MM.1S (cell line): ENCODE measurements at places on chromosomes 11 and 22.

GRCh38 chr11:34696862-34697261, 76.0 kb downstream of the EHF start:
- DNase-seq = no peak

GRCh38 chr11:79481795-79482194, 41.0 kb upstream of the TENM4 start:
- no peak for DNase-seq

DNA sequence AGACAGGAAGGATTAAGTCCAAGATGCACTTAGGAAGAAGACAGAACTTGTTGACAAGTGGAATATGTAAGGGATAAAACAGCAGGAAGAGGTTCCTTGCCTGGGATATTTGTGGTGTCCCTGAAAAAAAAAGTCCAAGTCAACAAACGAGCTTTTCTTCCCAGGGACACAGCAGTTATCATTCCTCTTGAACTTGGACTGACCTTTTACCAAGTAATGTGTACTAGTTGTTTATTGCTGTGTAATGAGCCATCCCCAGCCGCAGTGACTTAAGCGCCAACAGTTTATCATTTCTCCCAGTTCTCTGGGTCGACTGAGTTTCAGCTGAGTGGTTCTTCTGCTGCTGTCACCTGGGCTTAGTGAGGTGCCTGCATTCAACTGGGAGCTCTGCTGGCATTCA, 37.0 kb downstream of the KREMEN1 start:
- DNase-seq = no peak

GRCh38 chr22:46072110-46072881, 78.0 kb upstream of the PPARA start:
- peak; percentile 17 for DNase-seq

GRCh38 chr22:50086526-50086925, 1.3 kb upstream of the MLC1 start:
- no peak for DNase-seq
